Hippocampal formation (tissue), 2 donors: ENCODE measurements at places on chromosomes 11 and 22.

- DNase-seq, result no peak
Observed at GRCh38 chr11:133896642-133897330, 51.5 kb upstream of the SPATA19 start.

- no peak for DNase-seq
Observed at GRCh38 chr22:22595001-22595835, 36.2 kb upstream of the PRAME start.

GRCh38 chr22:46934746-46935491 lies 172.5 kb downstream of the TBC1D22A start:
- DNase-seq, result no peak

DNA sequence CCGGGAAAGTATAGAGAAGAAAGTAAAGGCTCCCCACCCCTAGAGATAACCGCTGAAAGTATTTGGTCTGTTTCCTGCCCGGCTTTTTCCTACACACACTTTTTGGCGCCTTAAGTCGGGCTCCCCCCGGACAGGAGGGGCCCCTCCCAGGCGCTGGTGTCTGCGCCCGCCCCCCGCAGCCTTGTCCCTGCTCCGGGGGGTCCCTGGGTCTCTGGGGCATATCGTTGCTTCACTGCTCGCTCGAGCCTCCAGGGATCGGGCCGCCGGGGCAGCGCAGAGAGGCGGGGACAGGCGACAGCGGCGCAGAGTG lies 928 bp upstream of the CRACR2B start:
- DNase-seq, result no peak

DNA sequence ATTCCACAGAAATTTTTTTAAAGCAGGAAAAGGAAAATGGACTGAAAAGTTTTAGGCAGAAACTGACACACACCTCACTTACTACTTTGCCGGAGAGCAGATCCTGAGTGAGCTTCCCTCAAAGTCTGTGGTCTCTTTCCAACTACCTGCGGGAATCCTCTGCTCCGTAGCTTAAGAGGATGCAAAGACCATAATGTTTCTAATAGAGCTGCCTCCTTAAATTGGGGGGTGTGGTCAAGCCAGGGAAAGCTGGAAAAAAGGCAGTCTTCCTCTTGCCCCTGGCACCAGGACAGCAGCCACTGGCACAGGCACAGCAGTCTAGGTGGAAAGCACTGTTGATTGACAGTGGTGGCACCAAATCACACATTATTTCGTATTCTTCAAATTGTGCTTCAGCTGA lies at the start of gene ETS1:
Gene ETS1 (minus strand): TSS at position 144 of the 400 bp plus-strand sequence. CDS start 14,428 bp downstream, outside the sequence.
- DNase-seq, result no peak

GRCh38 chr22:39012533-39013511 lies 1.2 kb upstream of the APOBEC3C start:
- DNase-seq, result no peak

DNA sequence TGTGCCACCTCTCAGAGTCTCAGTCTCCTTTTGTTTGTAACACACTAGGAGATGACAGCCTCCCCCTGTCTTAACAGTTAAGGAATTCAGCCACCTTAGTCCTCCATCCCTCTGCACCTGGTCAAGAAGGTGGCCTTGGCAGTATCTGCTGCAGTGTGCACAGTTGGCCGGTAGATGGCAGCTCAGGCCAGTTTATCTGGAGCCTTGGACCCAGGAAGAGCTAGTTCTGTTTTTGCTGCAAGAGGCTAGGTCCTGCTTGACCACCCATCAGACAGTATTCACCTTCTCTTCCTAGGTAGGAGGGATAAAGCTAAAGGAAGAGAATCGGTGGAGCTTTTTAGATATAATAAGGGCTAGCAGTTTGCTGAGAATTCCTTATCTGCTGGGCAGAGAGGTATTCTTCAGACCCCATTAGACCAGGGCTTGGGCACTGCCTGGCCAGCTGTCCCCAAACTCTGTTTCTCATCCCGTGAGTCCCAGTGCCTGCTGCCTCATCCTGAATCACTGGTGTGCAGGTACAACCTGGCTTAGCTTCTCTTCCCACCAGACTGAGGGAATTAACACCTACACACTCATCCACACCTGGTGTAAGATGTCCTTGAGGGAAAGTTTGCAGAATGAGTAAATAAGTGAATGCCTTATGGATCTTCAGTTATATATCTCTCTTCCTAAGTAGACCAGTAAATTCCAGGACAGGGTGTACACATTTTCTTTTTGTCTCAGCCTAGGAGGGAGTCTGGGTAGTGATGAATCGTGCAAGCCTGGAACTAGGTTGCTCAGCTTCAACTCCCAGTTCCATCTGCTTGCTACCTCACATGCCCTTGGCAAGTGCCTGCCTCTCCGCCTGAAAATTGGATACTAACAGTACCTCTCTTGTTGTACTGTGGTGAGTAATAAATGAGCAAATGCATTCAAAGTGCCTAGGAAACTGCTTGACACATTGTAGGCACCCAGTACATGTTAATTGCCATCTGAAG lies 70.8 kb upstream of the NARS2 start:
- peak; percentile 56 for DNase-seq

- peak; percentile 91 for DNase-seq
Observed at GRCh38 chr11:116312570-116313391, 460.0 kb downstream of the BUD13 start.

DNA sequence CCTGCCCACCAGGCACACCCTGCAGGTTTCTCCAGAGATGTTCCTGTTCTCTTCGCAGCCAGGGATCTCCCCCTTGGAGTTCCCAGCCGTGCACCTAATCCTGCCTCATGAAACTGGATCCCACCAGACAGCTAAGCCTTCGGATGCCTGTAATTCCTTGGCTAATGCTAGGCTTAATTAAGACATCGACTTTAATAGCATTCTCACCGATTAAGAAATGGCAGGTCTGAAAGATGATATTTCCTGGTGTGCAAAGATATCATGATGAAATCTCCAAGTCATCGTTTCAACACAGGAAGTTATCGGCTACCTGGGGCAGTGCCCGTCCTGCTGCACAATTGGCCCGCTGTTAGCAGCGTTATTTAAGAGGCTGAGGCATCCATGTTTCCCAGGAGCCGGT lies 41.5 kb upstream of the CCND1 start:
- DNase-seq, result no peak

- peak; percentile 59 for DNase-seq
Observed at GRCh38 chr11:72222907-72223614, 1.5 kb upstream of the INPPL1 start.

DNA sequence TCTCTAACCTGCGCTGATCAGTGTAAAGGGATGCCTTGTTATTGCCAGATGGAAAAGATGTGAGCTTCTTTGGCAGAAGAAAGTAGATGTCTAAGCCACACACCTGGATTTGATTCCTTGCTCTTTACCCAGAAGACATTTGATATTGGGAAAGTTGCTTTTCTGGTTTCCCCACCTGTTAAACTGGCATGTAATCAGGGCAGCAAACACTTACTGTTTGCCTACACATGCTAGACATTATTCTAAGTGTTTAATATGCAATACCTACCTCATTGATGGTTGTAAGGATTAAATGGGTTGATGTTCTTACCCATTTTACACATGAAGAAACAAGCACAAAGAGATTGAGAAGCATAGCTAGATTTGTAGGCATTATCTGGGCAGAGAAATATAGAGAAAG lies 16.6 kb downstream of the ASRGL1 start:
- DNase-seq, result no peak

GRCh38 chr11:47912843-47913437 lies 64.8 kb upstream of the NUP160 start:
- no peak for DNase-seq

DNA sequence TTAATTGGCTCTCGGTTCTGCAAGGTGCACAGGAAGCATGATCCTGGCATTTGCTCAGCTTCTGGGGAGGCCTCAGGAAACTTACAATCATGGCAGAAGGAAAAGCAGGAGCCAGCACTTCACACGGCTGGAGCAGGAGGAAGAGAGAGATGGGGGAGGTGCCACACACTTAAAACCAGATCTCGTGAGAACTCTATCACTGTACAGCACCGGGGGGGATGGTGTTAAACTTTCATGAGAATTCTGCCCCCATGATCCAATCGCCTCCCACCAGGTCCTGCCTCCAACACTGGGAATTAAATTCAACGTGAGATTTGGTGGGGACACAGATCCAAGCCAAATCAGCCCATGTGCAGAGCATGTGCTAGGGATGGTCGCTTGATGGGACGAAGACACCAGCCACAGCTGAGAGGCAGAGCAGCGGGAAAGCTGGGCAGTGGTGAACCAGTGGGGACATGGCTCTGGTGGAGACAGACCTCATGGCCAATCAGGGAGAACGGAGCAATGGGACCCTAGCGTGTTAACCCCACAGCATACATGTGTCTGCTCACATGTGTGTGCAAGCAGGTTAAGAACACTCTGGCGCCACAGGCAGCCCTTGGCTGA lies 6.2 kb downstream of the TANGO2 start:
- DNase-seq, result no peak

- no peak for DNase-seq
Observed at GRCh38 chr11:79078456-79078855, 362.4 kb downstream of the TENM4 start.

DNA sequence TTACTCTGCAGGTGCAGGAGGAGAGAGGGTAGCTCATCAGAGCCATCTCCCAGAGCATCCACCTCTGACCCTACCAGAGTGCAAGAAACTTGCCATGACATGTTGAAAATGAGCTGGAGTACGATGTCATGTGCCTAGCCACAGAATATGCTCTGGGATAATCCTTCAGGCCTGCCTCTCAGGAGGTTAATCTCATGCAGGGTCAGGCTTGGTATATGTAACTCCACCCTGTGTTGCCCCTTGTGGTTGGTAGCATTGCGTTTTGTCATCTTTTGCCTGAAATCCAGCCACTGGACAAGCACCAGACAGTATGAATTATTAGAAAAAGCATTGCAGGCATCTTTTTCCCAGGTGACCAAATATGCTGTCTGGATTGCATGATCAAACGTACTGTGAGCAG lies 36.2 kb downstream of the CNTF start:
- DNase-seq, result no peak

DNA sequence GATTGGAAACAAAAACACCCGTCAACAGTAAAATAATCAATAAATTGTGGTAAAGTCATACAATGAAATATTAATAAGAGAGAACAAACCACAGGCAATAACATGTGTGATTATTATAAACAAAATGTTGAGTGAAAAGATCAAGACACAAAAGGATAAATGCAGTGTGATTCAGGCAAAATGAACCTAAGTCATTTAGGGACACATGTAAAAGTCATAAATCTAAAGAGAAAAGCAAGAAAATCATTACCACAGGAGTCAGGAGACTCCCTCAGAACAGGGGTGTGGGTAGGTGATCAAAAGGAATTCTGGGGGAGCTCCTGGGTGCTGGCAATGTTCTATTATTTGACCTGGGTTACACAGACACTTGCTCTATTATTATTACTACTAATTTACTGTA lies 47.9 kb upstream of the PPP2R1B start:
- no peak for DNase-seq

DNA sequence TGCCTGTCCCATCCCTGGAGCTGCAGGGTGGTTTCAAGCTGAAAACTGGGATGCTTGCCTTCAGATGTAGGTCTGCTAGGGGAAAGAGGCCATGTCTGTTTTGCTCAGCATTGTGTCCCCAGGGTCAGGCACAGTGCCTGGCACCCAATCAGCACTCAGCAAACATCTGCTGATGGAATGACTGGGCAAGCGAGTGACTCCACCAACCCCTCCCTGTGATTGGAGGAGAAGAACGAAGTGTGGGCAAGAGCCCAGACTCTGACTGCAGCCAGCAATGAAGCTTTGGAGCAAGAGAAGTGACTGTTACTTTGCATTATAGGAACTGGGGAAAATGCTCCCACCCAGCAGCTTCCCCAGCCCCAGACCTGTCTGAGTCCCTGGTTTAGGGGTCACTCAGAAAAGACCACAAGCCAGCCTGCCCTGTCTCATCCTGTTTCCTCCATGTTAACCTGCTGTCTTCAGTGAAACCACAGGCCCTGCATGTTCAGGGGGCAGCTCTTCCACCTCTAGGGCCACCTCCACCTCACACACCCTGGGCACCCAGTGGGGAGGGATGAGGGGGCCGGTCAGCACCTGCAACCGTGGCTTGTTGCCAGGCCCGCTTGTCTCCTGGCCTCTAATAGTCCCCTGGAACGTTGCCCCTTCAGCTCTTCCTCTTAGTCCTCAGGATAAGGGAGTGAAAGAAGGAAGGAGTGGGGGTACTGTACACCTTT lies 147.4 kb downstream of the TRIM29 start:
- peak; percentile 89 for DNase-seq

DNA sequence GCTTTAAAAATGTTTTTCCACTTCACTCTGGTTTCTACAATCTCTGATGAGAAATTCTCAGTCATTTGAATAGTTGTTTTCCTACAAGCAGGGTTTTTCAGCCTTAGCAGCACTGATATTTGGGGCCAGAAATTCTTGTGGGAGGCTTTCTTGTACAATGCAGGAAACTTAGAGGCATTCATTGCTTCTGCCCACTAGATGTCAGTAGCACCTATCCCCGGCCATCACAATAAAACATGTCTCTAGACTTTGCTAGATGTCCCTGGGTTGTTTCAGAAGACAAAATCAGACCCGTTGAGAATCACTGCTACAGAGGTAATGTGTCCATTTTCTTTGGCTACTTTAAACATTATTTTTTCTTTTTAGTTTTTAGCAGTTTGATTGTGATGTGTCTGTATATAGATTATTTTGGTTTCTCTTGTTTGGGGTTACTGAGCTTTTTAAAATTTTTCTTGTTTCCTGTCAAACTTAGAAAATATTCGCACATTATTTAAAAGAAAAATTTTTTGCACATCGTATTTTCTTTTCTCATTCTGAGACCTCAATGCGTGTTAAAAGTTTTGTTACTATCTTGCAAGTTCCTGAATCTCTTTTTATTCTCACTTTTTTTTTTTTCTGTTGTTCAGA lies 60.8 kb upstream of the CCDC179 start:
- DNase-seq, result peak; percentile 39

GRCh38 chr11:2256951-2257700 lies 13.3 kb downstream of the ASCL2 start:
- DNase-seq, result no peak

GRCh38 chr22:47030143-47030661 lies 267.8 kb downstream of the TBC1D22A start:
- peak; percentile 16 for DNase-seq

- no peak for DNase-seq
Observed at GRCh38 chr11:125157953-125158680, 6.4 kb upstream of the PKNOX2 start.

DNA sequence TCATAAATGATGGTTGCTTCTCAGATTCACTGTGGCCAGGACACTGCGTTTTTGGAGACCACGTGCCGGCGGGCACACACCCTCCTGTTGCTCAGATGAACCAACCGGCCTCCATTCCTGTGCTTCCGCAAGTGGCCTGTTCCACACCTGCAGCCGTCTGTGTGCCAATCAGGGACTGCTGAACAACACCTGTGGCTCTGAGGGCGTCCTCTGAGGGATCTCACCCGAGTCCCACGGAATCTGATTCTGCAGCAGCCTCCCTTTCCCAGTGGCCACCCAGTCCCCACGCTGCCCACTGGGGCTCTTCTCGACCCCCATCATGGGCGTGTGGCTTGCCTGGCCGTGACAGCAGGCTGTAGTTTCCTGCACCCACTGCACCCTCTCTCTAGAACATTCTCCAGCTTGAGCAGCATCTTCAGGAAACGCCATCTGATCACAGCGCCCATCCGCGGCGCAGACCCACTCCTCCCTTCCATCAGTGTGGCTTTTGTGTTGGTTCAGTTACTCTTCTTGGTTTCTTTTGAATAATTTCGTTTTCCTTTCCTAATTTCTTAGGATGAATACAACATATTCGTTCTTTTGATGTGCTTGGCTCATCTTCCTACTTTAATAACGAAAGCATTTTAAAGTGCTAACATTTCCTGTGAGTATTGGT lies 100.3 kb upstream of the SLC22A12 start:
- DNase-seq, result no peak

- no peak for DNase-seq
Observed at GRCh38 chr11:134524201-134524600, 112.2 kb upstream of the B3GAT1 start.

- peak; percentile 60 for DNase-seq
Observed at GRCh38 chr22:44665115-44665514, 36.9 kb upstream of the PRR5 start.
